ENCODE measurements at places on chromosomes 5 and 9. TPM values are rescaled to one million over a fixed set of nuclear protein-coding genes. Genes with fewer than 3 reads are reported as not detected.
A peak's percentile ranks its signal among the peaks of the same experiment; 100 is the strongest.

Gene RANBP3L
- 0.29 TPM for total RNA-seq

Gene PAEP
- total RNA-seq: not detected

Gene PHYHD1
- 5.2 TPM for total RNA-seq

Gene PPP3R2
- total RNA-seq: not detected

Gene PCDHA7
- not detected for total RNA-seq

Gene CEL
- 1.4 TPM for total RNA-seq

Gene TLR4
- total RNA-seq: 14.9 TPM

Gene LCN1
- not detected for total RNA-seq

Gene DAPK1
- total RNA-seq: 98.7 TPM

Gene ADAMTSL2
- total RNA-seq: 1.3 TPM

Gene DDX46
- 45.9 TPM for total RNA-seq

Gene BICD2
- 8.6 TPM for total RNA-seq

Gene ADAMTSL1
- total RNA-seq: 22.6 TPM

Gene TMEM203
- 30.6 TPM for total RNA-seq

DNA sequence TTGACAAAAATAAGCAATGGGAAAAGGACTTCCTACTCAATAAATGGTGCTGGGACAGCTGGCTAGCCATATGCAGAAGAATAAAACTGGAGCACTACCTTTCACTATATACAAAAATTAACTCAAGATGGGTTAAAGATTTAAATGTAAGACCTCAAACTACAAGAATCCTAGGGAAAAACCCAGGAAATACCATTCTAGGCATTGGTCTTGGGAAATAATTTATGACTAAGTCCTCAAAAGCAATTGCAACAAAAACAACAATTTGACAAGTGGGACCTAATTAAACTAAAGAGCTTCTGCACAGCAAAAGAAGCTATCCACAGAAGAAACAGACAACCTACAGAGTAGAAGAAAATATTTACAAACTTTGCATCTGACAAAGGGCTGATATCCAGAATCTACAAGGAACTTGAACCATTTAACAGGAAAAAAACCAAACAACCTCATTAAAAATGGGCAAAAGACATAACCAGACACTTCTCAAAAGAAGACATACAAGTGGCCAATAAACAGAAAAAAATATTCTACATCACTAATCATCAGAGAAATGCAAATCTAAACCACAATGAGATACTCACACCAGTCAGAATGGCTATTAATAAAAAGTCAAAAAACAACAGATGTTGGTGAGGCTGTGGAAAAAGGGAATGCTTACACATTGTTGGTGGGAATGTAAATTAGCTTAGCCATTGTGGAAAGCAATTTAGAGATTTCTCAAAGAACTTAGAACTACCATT is 75.2 kb upstream of the CPEB4 start:
- DNase-seq: no peak

DNA sequence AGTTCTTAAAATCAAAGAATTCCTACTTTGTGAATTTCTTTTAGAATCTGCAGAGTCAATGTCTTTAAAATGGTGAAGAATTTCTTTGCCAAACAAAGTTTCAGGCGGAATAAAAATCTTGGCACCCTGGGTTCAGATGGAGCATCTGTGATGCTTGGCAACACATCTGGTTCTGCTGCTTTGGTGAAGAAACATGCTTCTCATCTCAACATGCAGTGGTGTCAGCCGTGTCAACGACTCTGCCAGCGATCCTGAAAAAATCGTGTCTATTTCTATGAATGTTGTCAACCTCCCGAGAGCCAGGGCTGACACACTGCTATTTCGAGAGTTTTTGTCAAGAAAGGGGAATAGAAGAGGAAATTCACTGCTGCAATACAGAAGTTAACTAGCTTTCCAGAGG is 151.5 kb downstream of the SLF1 start:
- no peak for DNase-seq

GRCh38 chr9:13557746-13558145 is 278.3 kb upstream of the MPDZ start:
- no peak for DNase-seq

DNA sequence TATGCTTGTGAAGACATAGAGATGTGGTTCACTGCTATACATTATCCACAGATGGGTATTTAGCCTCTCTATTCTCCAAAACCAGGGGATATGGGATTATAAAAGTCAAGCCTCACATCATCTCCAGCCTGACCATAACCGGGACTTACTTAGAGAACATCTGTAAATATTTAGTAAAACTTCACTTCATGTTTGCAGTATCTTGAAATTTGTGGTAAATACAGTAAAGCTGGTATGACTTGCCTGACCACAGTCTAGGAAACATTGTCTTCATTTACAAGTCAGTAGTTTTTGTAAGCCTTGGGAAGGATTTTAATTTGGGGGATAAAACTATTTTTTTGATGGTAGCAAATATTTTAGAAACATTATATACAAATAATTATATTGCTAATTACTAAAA is 64.2 kb downstream of the MAST4 start:
- DNase-seq: no peak

GRCh38 chr5:67248703-67249589 is 52.3 kb upstream of the CD180 start:
- no peak for DNase-seq

DNA sequence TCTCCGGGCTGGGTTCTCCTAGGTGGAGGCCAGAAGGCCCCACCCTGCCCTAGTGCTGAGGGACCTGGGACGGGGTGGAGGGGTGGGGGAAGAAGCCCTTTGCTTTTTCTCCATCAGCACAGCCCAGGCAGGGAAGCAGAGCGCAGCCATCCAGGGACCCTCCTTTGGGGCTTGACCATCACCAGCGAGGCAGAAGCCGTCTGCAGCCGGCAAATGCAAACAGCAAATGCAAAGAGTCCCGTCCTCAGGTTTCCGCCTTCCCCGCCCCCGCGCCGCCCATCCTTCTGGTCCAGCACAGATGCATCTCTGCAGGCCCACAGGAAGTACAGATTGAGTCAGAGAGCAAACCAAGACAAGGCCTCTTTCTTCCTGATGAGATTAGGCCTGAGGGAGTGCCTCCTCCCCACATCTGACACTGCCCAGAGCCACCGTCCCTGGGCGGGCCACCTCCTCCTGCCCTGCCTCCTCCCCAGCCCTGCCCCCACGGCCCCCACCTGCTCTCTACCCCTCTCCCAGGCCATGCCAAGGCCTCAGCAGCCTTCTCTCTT is 23.4 kb downstream of the CORO2A start:
- peak; percentile 67 for DNase-seq

- no peak for DNase-seq
Observed at GRCh38 chr5:8943301-8943700, 602.6 kb downstream of the SEMA5A start.

GRCh38 chr5:55254802-55255201 is 21.4 kb upstream of the CCNO start:
- no peak for DNase-seq

- no peak for DNase-seq
Observed at GRCh38 chr5:100840789-100841188, 62.3 kb downstream of the ST8SIA4 start.

- no peak for DNase-seq
Observed at GRCh38 chr5:149060325-149060724, 2.5 kb downstream of the SH3TC2 start.
